Kasumi-1 (cell line): ENCODE measurements at places on chromosomes 2 and 18.

DNA sequence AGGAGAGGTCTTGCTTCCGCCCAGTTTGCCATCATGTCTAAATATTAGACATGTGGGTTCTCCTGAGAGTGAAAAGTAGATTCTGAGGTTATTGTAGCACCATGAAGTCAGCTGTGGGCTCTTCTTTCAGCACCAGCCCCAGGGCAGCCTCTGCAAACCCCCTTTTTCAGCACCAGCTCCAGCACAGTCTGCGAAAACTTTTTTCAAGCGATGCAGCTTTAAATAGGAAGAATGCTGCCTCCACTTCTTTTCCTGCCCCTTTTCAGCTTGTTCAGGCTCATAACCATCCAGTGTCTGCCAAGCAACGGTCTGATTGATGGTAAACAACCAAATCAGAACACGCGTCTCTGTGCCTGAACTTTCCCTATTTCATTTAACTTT lies at the start of gene COL5A2:
COL5A2 (minus strand) TSS at position 192 of the 381 bp plus-strand sequence; CDS start at position 35, 157 bp downstream.
- DNase-seq: no peak

- no peak for DNase-seq
Observed at GRCh38 chr2:236551471-236552211, 18.0 kb upstream of the ACKR3 start.

GRCh38 chr18:79572093-79572780 lies 107.4 kb upstream of the CTDP1 start:
- DNase-seq: no peak

DNA sequence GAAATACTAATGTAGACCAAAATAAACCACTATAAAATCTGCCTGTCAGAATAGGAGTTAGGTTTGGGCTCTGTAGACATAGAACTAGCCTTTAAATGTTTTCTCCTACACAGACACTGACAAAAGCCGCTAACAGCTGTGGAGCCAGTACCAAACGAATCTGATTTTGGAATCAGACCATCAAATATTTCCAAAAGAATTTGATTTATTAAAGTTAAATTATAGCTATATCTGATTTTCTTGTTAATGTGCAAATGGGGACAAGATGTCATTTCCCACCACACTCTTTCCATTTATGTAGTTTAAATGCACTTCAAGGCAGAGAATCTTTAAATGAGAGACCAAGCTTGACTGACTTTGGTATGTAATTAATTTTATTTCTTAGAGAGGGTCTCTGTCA lies 343.4 kb upstream of the FIGN start:
- no peak for DNase-seq

DNA sequence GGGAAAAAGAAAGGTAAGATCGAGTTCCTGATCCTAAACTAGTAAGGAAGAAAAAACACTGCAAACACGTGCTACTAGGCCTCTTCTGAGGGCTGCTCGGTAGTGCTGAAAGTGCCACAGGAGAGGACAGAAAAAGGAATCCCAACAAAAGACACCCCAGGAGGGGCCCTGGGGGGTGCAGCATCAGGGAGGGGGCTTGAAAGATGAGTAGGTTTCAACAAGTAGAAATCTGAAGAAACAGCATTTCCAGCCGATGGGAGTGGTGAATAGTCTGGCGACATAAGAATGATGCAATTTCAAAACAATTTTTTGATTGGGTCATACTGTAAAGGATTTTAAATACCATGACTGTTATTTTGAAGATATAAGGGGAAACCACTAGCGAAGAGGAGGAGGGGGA lies 98.6 kb downstream of the NOL10 start:
- DNase-seq: no peak

- DNase-seq: no peak
Observed at GRCh38 chr18:6652098-6652497, 77.4 kb upstream of the ARHGAP28 start.

DNA sequence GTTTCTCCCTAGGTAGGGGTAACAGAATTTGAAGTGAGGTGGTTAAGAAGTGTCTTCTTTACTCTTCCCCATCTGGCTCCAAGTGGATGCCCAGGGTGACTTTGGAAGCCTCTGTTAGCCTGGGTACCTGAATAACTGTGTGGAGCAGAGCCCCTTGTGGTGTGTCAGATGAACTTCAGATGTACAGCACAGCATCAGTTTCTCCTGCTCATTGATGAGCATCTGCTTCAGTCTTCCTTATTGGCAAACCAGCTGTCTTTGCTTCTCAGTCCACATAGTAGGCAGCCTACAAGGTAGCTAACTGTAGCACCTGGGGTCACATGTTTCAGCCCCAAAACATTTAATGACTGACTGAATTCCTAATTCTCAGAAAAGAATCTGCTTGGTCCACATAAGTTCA lies 56.2 kb upstream of the ATP8B1 start:
- peak; percentile 23 for DNase-seq
